CD4-positive, alpha-beta T cell treated with Interferon alpha-2 for 1 hour (primary cell): ENCODE measurements at places on chromosomes 2 and 18.

- no peak for DNase-seq
Measured at GRCh38 chr2:223959688-223960087, 2.4 kb downstream of the MRPL44 start.

GRCh38 chr18:8380006-8380405 lies 229.2 kb upstream of the RAB12 start:
- no peak for DNase-seq

- no peak for DNase-seq
Measured at GRCh38 chr18:39870591-39870990, 2084.4 kb upstream of the PIK3C3 start.

GRCh38 chr2:231819447-231820042 lies 33.3 kb downstream of the COPS7B start:
- DNase-seq: no peak

DNA sequence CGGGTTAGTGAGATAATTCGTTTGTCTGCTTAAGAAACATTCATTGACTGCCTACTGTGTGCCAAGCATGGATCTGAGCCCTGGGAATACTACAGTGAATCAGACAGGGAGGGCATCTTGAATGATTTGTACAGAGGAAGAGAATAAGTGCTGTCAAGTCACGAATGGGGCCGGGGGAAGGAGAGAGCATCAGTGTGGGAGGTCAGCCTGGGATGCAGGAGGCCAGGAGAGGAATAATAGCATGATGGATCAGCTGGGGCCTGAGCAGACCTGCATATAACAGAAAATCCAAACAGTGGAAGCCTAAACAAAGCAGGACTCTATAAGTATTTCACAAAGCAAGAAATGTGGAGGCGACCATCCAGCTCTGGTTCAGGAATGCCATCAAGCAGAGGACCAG lies 55.4 kb upstream of the PAX8 start:
- no peak for DNase-seq
